T-helper 17 cell (primary cell): ENCODE measurements at places on chromosomes 12 and 14.

DNA sequence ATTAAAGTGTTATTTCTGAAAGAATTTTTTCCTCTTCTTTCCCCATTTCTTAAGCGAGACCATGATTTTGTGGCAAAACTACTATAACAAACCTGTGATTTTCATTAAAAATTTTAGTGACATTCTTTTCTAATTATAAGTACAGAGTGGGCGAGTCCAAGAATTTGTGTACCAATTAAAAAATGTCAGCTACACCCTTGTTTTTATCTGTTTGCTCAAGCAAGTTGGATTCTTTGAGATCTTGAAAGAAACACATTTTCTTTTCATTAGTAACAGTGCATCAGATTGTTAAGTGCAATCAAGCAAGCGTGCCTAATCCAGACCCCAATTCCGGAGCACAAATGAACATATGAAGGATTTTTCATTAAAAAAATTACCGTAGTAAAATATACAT lies 338.8 kb upstream of the DDHD1 start:
- no peak for DNase-seq

DNA sequence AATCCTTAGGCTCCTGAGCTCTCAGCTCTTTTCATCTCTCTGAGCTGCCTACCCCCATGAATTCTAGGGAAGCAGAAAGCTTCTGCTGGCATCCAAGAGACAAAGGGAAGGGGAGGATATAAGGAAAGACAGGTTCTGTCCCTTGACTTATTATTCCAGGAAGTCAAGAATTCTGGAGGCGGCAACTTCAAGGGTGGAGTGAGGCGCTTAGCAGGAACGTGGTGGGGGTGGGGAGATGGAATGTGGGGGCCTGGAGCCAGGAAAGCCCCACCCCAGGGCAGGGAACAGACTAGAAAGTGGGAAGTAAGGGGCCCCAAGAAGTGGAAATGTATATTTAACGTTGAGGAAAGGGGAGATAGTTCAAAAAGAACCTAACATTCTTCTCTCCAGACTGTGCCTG lies 1.4 kb downstream of the CALCOCO1 start:
- DNase-seq, result no peak

GRCh38 chr14:52328276-52328675 lies 14.2 kb downstream of the PTGER2 start:
- no peak for DNase-seq

GRCh38 chr12:51307655-51308593 lies 16.1 kb downstream of the BIN2 start:
- DNase-seq, result no peak

DNA sequence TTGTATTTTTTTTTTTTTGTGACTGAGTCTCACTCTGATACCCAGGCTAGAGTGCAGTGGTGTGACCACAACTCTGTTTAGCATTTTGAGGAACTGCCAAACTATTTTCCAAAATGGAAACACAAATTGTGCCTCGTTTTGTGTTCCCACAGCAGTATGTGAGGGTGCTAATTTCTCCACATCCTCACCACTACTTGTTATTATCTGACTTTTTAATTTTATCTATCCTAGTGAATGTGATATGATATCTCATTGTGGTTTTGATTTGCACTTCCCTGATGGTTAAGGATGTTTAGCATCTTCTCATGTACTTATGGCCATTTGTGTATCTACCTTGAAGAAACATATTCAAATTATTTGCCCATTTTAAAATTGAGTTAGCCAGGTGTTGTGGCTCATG lies 62.4 kb downstream of the SRGAP1 start:
- no peak for DNase-seq

GRCh38 chr12:93407054-93407962 lies 29.6 kb downstream of the NUDT4 start:
- no peak for DNase-seq

GRCh38 chr14:51654533-51654845 lies 2.8 kb downstream of the FRMD6 start:
- no peak for DNase-seq

DNA sequence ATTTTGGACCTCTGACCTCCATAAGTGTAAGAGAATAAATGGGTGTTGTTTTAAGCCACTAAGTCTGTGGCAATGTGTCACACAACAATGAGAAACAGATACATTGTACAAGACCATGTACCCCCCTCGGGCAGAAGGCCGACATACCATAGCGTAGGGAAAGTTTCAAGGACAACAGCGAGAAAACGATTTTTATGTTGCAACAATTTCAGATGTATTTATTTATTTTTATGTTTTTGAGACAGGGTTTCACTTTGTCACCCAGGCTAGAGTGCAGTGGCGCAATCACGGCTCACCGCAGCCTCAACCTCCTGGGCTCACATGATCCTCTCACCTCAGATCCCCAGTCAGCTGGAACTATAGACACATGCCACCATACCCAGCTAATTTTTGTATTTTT lies 136.4 kb upstream of the NCOR2 start:
- no peak for DNase-seq

DNA sequence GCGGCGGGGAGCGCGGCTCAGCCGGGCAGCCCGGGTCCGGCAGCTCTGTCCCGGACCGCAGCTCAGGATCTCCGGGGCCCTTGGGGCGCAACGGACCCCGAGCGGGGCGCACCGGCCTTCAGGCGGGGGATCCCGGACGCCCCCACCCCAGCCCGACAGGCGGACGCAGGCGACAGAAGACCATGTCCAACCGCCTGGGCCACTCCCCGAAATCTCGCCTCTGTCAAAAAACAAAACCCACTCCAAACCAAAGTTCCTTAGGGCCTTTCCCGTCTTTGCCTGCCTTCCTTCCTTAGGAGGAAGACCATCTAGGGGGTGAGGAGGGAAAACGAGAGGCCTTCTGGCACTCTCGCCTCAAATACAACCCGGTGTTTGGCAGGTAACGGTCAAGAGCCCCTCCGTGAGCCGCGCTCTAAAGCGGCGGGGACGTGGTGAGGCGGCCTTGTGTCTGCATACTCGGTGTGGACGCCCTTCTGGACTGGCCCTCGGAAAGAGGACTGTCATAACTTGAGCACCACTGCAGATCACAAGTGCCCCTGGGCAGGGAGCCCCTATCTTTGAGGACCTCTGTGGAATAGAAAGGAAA lies 604 bp downstream of the HCFC2 start:
- no peak for DNase-seq

DNA sequence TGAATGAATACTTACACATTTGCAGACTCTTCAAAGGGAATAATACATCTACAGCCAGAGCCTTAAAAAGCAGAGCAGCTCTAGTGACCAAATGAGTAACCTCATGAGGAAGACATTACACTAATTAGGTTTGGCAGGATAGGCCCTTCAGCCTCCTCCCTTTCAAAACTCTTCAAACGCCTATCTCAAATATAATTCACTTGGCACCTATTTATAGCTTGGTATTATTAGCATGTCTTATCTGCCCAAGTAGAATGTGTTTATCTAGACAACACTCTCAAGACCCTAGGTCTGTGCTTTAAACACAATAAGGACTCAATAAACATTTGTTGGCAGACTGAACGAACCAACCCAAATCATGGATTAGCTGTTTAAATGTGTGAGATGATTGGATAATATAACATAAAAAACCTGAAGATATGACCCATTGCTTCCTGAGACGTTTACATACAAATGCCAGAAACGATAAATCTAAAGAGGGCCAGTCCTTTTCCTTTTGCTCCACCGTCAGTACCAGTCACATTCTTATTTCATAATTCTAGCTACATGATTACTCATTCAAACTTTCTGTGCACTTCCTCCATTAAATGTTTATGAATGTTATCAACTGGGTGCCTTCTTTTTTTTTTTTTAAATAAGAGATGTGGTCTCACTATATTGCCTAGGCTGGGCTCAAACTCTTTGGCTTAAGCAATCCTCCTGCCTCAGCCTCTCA lies 123.3 kb downstream of the CEP83 start:
- no peak for DNase-seq

DNA sequence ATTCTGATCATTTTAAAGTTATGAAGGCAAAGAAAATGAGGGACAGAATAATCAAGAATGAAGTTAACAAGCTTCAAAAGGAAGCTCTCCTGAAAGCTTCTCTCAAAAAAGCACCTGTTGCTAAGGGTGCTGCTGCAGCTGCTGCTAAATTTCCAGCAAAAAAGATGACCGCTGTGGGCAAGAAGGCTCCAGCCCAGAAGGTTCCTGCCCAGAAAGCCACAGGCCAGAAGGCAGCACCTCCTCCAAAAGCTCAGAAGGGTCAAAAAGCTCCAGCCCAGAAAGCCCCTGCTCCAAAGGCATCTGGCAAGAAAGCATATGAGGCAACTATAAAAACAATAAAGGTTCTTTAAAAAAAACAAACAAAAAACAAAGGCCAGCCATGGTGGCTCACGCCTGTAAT lies 52.7 kb upstream of the NR2C1 start:
- DNase-seq, result no peak

DNA sequence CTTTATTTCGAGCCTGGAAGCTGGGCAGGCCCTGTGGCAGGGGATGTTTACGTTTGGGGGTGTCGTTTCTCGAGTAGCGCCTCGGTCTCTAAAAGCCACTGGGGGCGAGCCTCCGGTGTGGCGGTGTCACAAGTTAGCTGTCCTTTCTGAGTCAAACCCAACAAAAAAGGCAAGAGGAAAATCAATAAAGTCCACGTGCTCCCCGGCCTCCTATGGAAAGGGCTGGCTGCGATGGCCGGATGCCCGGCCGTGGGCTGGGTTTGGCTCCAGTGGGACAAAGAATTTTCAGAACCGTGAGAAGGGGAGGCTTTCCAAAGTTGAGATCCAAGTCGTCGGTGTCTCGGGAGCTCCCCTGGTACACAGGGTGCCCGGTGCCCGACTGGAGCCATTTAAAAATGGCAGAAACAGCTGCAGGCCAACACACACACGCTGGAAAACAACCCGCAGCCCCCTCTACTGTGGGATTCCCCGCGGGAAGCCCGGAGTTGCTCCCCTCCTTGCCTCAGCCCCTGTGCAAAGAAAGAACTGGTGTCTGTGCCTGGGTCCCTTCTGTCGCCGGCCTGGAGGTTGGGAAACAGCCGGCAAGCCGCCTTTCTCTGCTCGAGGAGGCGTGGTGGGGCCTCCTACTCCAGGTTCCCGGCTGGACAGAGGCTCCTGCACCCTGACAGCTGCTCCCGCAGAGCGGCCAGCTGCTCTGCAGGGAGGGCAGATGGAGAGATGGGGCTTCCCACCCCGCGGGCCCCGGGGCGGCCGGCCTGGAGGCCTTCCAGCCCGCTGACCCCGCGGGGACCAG lies 1.9 kb downstream of the BCL7A start:
- no peak for DNase-seq

- DNase-seq, result no peak
These were observed 11.8 kb downstream of the HNRNPC start for GRCh38 chr14:21257394-21257909.

GRCh38 chr12:65590318-65590717 lies 234.0 kb upstream of the HMGA2 start:
- DNase-seq, result no peak

DNA sequence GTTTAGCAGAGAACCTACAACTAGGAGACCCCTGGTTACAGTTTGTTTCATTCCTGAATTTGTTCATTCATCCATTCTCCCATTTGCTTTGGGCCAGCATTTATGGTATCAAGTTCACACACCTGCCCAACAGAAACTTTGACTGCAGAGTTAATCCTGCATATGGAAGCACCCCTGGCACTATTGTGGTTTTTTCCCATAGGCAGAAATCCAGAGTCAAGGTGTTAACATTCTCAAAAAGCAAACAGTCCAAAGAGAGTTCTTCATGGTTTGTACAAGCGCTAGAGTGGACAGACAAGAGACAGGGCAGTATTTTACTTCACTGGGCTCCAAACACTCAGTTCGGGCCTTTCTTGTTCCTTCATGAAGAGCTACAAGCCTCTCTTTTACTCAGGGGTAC lies 51.9 kb downstream of the KCNK10 start:
- DNase-seq, result no peak

GRCh38 chr14:24789378-24789884 lies 155.4 kb upstream of the GZMB start:
- DNase-seq, result no peak

DNA sequence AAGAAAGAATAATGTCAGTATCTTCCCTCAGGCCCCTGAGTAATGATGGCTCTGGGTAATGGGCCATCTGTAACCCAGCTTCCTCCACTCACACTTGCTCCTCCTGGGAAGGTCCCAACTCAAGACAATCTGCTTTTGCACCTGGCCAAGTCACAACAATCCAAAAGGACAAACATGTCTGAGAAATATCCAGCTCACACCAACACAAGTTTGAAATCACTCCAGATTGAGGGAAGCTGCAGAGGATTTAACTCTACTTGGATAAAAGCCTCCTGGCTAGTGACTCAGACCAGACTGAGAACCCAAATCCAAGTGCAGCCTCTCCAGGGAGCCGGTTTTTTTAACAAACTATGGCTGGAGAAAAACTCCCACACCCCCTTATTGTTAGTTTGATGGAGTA lies 34.2 kb downstream of the RTRAF start:
- DNase-seq, result no peak

- DNase-seq, result no peak
These were observed 114.0 kb upstream of the KRAS start for GRCh38 chr12:25364529-25365339.

DNA sequence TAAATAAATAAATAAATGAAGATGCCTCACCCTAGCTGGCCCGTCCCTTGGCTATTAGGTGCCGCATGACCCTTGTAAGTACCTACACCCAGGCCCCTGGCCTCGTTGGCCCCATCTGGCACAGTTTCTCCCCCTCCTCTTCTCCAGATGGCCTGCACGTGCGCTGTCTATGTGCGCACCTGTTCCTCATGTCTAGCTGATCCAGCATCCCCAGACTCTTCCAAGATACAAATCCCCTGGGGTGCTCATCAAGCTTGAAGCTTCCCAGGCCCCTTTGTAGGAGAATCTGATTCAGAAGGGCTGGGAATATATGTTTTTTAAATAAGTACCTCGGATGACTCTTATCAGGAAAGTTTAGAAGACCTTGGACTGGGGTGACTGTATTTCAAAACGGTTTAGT lies 133.3 kb downstream of the CHST11 start:
- no peak for DNase-seq

DNA sequence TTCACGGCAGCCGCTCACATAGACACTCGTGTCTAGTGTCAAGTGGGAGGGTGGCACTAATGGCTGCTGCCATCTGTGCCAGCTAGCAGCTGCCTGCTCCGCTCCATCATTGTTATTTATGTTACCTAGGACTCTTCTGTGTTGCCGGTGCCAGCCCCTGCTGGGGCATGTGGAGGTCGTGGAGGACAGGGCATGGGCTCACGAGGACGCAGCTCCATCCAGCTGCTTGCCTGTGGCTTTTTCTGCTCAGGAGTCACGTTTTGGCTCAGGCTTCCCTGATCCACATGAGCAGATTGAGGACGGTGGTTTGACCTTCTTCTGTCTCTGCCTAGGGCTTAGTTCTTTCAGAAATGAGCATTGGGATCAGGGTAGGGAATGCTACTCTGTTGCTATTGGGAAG lies 31.2 kb downstream of the TPCN1 start:
- DNase-seq, result no peak

DNA sequence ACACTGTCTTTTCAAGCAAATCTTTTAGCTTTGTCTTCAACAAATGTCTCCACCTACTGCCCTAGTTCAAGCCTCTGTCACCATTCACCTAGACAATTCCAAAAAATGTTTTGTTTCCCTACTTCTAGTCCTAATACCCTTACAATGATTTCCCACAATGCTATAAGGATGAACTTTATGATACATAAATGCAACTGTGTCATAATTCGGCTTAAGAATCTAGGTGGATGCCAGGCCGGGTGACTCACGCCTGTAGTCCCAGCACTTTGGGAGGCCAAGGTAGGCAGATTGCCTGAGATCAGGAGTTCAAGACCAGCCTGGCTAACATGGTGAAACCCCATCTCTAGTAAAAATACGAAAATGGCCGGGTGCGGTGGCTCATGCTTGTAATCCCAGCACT lies 20.7 kb upstream of the CREBL2 start:
- no peak for DNase-seq

- no peak for DNase-seq
These were observed 46.5 kb downstream of the PAPLN start for GRCh38 chr14:73283608-73284379.

GRCh38 chr14:74395094-74395493 lies 30.9 kb downstream of the SYNDIG1L start:
- DNase-seq, result no peak
